ENCODE measurements at places on chromosomes 5 and 9.

DNA sequence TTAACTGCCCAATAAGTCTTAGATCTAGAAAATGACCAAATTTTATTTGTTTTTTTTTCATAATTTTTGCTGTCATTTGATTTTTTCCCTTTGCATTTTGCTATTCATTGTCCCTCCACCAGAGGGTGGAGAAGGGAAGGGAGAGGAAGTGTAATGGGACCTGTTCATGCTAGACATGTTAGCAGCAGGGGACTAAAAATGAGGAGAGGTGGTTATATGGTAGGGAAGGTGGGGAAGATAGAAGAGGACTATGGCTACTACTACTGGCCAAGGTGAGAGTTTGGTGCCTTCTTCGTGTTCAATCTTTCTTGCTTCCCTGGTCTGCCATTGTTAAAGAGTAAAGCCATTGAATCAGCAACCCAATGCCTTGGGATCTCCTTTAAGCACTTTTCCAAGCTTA lies 6.4 kb downstream of the GRIA1 start:
- no peak for DNase-seq

DNA sequence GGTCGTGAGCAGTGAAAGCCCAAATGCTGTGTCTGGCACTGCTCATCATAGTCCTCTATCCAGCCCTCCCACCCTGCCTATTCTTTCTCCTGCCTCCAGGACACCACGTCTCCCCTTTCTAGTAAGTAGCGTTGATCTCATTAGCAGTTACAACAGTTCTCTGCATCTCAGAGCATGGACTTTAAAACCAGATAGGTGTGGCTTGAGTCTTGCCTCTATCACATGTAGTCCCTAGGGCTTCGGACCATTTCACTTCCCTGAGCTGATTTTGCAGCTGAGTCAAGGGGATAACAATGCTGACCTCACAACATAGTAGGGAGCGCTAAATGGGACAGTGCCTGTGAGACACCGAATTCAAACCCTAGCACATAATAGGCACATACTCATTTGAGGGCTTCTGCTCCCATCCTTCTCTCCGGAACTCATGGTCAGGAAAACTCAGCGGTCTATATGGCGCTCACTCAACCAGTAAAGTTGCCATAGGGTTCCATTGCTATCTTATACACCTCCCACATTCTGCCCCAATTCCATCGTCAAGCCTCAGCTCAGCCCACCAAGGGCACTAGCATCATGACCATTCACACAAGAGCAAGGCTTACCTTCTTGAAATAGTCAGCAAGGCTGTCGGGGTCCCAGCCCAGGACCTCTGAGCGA lies 515 bp downstream of the LCP2 start:
- no peak for DNase-seq

- DNase-seq, result no peak
These were observed 176.7 kb upstream of the ZNF608 start for GRCh38 chr5:124923131-124923530.

- DNase-seq, result no peak
These were observed 9.4 kb upstream of the ABO start for GRCh38 chr9:133284362-133284761.

- DNase-seq, result no peak
These were observed 128.3 kb upstream of the RAD23B start for GRCh38 chr9:107154766-107155165.

DNA sequence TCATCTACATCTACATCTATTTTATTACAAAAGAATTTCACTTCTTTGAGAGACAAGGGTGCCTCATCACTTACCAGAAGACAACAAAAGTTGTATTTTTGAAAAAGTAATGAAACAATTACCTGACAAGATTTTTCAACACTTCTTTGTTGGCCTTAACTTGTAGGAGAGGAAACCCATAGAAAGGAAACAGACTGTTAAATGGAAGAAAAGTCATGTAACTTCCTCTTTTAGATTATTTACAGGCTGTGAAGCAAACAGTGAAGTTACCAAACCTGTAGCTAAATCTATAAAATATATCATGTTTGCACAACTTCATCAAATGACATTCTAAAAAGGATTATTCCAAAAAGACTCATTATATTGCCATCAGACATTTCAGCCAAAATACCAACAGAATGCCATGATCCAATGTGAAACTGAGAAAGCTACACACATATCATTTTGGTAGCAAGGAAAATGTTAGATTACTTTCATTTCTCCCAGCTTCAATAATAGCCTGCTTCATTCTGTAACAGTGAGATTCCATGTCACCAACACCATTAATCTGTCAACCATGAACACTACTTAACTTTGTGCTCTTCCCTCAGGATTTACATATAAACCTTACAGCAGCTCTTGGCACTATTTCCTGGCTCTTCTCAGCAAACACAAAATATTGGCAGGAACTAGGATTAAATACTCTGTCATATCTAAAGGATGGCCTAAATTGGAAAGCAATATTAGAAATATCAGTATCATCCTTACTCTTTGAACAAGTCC lies 122.5 kb downstream of the MCTP1 start:
- no peak for DNase-seq

DNA sequence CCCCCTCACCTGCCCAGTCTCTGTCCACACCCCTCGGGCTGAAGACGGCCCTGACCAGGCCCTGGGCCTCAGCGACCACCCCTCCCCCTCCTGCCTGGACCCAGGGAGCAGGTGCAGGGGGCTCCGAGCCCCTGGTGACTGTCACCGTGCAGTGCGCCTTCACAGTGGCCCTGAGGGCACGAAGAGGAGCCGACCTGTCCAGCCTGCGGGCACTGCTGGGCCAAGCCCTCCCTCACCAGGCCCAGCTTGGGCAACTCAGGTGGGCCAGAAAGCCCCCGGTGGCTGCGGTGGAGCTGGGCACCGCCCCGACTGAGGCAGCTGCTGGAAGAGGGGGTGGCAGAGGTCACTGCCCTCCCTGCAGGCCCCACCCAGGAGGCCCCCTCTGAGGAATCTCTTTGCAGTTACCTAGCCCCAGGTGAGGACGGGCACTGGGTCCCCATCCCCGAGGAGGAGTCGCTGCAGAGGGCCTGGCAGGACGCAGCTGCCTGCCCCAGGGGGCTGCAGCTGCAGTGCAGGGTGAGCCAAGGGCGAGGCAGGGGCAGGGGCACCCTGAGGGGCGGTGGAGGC lies 7.7 kb downstream of the ENTPD8 start:
- no peak for DNase-seq

DNA sequence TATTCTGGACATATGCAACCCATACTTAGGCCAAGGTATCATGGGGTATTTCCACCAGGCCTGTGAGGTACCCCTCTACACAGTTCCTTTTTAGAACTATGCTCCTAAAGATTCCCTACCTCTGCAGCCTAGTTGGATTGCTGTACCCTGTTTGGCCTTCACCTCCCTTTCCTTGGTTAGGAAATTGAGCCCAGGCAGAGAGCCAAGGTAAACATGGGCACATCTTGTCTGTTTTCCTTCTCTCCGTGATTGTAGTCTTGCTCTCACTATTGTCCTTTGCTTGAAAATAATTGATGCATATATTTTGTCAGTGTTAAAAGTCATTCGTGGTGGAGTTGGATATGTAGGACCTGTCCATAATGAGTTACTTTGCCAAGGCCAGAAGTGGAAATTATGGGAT lies 26.7 kb downstream of the BDP1 start:
- no peak for DNase-seq

GRCh38 chr5:133293960-133294359 lies 242.1 kb downstream of the HSPA4 start:
- DNase-seq, result no peak

- DNase-seq, result no peak
These were observed 1043.0 kb upstream of the C9orf72 start for GRCh38 chr9:28616310-28616709.

DNA sequence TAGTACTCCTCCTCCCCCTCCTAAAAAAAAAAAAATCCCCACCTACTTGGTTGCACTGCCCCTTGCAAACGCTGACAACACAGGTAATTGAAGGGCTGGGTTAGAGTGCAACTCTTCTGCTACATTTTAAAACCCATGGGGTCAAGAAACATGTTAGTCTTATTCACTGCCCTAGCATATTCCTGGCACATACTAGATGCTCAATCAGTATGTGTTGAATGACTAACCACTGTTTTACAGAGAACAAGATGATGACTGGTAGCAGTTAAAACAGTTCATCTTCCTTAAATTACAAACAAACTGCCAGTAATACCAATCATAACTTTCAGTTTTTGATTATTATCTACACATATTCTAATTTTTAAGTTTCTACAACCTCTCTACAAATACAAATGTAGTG lies 124.4 kb downstream of the NFIB start:
- DNase-seq, result no peak

DNA sequence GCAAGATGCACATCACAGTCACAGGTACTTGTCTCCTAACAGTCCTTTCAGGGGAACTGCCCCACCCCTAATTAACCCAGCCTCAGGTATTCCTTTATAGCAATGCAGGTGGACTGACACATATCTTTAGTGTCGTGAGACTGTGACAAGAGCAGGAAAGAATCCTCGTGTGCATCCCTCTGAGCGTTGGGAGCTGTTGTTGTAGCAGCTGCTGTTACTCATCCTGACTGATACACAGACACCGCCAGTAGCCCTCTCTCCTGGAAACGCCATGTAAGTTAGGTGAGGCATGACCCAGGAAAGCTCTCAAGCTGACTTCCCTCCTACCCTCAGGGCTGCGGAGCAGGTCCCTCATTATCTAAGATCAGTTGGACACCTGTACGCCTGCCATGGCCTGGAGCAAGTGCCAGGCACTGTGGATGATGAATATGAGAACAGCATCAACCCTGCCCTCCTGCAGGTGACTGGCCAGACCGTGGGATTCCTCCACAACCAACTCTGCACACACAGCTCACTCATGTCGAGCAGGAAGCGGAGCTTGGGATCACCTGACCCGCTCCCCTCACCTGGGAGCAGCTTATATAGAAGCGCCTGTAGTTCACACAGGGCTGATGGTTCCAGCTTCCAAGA lies 10.2 kb upstream of the LCN15 start:
- DNase-seq, result no peak

GRCh38 chr5:113202287-113202686 lies 225.7 kb downstream of the DCP2 start:
- no peak for DNase-seq

DNA sequence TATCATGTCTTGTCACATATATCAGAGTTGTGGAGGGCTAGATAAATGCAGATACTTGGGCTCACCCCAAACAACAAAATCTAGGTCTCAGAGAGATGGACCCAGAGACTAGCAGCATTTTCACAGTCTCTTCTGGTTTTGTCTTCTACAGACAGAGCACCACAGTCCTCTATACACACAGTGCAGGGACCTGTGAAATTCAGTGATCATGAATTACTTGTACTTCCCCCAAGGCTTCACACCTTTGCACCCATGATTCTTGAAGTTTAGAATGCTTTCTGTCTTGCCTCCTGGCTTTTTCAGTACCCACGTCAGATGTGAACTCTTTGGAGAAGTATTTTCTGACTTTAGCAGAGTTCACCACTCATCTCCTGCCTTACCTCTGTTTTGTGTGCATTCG lies 371.5 kb upstream of the PRR16 start:
- DNase-seq, result no peak

DNA sequence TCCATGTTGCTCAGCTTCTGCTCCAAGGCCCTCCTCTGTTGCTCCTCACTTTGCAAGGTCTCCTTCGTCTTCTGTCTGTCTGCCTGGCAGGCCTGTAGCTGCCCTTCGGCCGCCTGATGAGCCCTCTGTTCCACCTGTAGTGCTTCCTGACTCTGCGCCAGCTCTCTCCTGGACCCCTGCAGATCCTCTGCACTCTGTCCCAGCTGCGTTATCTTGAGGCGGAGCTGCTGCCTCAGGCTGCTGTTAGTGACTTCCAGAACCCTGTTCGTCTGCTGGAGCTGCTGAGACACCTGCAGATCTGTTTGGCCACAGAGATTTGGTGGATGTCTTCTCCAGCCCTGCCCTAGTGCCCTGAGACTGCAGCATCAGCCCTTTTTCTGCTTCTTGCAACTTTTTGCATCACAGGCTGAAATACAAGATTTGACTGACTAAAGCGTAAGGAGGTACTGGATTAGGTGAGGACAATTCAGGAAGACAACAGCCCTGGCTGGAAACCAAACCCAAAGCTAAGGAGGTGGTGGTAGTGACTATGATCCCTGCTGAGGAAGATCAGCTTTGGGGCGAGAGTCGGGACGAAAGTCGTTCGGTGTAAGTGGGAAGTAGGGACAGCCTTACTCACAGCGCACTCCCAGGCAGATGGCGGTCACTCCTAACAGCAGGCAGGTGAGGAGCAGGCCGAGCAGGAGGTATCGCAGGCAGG lies 2.1 kb downstream of the CD72 start:
- DNase-seq, result no peak

GRCh38 chr5:144183254-144183889 lies 12.7 kb downstream of the KCTD16 start:
- DNase-seq, result no peak

DNA sequence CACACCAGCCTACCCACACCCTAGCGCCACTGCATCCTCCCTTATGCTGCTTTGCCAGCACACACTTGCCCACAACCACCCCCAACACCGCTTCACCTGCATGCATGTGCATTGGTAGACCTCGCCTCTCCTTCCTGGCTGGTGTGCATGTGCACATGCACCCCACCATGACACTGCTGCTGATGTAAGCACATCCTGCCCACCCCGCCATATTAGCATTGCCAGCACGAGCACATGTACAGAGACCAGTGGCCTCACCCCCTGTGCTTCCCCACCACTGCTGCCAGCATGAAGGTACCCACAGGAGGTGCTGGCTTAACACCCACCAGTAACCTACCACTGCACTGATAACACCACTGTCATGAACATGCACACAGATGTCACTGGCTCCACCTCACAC lies 218.2 kb downstream of the SLCO4C1 start:
- no peak for DNase-seq

DNA sequence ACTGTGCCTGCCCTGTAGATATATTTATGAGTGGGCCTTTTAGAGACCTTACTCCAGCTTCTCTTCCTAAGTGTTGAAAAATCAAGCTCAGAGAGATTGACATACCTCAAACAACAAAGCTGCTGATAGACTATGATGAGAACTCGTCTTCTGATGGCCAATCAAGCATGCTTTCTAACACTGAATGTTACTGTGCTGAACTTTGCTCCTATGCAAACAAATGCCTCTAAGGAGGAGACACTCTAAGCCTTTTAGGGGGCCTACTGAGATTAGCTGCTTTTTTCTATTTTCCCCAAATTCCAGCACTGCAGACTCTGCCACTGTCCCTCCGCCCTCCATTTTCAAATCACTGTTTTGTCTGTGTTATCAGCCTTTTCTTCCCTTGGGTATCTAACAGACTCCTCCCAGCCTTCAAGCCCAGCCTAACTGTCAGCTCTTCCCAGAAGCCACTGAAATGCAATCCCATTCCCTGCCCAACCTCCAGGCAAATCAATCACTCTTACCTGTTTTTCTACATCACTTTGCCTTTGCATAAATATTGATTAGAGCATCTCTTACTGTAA lies 39.5 kb downstream of the TXNDC8 start:
- DNase-seq, result no peak

DNA sequence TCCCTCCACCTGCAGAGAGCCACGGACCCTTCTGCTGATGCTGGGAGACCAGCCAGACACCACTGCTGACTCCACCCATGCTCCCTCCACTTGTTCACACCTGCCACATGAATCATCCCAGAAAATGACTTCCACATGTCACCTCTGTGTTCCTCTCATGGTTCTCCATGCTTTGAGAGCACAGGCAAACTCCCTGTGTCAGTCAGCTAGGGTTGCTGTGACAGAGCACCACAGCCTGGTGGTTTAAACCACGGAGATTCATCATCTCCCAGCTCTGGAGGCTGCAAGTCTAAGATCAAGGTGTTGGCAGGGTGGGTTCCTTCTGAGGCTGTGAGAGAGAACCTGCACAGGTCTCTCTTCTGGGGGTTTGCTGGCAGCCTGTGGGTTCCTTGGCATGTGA lies 381.4 kb downstream of the GADD45G start:
- DNase-seq, result no peak
